ENCODE measurements at places on chromosomes 1 and 21. TPM values are rescaled to one million over a fixed set of nuclear protein-coding genes. Genes with fewer than 3 reads are reported as not detected.

Gene TNFSF4
- total RNA-seq = 0.13 TPM

DNA sequence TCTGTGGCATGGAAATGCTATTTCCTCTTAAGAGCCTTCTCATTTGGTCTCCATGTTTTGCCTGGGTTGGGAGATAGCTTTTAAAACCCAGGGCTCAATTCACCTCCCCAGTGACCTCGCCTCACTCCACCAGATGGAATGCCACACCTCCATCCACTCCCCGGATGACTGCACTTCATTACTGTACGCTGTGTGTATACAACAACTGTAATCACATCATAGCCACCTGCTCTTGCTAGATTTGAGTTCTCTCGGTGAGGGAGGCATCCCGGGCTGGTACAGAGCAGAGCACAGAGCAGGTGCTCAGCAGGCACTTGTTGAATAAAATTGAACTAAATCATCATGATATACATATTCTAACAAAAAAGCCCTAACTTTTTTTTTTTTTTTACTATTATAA lies 26.0 kb downstream of the SDE2 start:
- peak; percentile 14 for DNase-seq

DNA sequence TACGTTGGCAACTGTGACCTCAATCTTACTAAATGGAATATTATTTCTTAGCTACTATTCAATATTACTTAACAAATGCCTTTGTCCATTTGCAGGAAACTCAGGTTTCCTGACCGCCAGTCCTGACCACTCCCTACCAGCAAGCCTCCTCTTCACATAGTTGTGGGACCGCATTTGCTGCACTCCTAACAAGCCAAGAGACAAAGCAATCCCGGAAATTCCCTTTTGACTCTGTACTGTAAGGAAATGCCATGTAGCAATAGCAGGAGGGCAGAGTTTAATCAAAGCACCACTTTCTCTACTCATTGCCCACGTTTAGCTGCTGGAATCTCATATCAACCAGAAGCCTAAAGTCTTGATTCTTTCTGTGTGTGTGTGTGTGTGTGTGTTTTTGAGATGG lies 28.1 kb upstream of the ACBD6 start:
- DNase-seq = peak; percentile 97

DNA sequence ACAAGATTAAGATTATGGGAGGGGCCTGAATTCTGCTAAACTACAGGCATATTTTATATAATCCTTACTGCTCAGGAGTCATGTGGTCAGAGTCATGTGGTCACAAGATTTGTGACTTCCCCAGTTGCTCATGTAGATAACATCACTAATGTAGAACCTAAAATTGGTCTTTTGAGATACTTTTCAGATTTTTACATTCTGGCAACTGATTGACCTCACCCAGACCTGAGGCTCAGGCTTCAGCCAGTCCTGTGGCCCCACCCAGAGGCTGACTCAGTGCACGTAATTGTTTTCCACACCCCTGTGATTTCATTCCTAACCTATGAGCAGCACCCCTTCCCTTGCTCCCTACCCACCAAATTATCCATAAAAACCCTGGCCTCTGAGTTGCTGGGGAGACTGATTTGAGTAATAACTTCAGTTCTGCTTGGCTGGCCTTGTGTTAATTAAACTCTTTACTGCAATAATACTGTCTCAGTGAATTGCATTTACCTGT lies 41.7 kb upstream of the ZNF326 start:
- peak; percentile 97 for DNase-seq
